Left hindlimb (tissue), 1 donor: ENCODE measurements at places on chromosomes 13 and 19.

GRCh38 chr13:114081761-114082681 lies 50.4 kb downstream of the RASA3 start:
- DNase-seq = peak; percentile 27

DNA sequence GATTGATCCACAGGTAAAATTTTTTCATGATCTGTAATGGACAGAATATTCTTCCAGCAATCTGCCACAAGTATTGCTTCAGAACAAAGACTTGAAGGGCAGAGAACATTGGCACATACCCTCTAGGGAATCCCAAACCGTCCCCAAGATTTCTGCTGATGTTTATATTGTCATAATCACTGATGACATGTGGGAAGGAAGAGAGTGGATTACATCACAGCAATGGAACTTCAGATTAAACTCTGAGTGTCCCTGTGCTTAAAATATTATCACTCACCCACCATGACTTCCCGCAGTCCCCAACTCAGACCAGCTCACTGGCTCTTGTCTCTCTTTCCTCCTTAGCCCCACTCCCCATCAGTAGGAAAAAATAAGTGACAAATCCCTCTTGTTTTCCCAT lies 8.5 kb upstream of the TPT1 start:
- no peak for DNase-seq

GRCh38 chr13:75153386-75153785 lies 328.6 kb downstream of the TBC1D4 start:
- no peak for DNase-seq

DNA sequence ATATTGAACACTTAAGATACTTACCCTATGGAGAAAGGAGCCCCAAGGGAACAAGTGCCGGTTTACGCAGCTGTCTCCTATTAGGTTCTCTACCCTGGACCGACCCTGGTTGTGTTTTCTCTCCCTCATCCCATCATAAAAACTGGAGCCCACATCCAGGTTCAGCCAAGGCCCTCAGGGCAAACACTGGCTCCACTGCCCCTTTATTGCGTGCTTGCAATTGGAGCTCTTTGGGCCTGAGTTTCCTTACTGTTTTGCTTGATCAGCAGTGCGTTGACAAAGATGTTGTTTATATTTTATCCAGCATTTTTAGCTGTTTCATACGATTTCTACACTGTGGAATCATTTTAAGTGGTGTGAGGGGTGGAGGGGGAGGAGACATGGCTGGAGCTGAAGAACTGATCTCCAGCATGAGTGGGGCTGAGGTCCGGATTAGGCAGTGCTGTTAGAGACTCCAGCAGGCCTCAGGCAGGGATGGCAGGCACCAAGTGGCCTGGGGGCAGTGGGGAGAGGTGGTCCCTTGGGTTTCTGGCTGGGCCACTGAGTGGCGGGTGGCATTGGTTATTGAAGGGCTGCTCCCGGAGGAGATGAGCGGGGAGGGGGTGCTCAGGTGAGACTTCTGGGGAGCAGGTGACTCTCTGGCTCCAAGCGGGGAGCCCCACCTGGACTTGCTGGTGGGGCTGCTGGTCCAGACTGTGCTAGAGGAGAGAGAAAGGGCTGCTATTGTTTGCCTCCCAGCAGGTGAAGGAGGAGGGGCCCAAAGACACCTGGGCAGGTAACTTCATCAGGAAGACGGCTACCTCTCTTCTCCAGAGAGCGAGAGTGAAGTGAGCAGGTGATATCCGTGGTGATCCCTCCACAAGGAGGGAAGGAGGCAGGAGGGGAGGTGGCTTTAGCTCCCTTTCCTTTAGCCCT lies 62.4 kb upstream of the RNF113B start:
- DNase-seq = no peak

GRCh38 chr13:59842507-59842906 lies 321.2 kb downstream of the DIAPH3 start:
- DNase-seq = no peak

DNA sequence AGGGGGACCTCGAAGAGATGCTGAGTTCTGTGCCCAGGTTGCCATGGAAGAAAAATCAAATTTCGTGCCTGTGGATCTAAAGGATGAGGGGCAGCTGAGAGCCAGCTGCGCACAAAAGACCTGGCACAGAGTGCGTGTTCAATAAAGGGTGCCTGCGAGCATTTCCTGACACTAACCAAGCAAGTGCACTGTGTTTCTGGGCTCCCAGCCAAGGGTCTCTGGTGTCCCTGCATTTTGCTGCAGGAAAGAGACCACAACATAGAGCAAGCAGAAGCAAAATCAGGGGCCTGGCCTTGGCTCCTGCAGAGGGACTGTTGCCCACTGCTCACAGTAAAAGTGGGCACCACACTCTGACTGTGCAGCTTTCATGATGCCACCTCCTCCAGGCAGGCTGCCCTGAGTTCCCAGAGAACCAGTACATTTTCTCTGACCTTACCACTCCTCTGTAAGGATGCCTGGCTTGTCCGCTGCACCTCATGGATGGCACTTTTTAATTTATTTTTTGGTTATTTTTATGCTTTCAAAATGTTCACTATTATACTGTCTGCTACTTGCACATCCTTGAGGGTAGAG lies 70.8 kb upstream of the GPR12 start:
- no peak for DNase-seq

DNA sequence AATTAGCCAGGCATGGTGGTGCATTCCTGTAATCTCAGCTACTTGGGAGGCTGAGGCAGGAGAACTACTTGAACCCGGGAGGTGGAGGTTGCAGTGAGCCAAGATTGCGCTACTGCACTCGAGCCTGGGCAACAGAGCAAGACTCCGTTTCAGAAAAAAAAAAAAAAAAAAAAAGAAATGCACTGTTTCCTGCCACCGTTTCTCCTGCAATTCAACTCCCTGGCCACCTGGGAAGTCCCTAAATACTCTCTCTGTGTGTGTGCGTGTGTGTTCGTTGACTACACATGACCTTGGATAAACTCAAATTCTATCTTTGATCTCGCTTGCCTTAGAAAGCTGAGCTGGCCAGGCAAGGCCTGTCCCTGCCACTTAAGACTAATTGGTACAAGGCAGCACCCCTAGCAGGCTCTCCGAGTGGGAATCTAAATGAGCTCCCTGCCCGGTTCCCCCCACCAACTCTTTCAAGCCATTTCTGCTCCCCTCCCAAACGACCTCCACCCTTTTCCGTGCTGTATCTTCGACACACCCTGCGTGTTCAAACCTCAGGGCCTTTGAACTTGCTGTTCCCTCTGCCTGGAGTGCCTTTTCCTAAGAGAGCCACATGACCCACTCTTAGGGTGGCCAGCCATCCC lies 5.2 kb upstream of the BCAT2 start:
- DNase-seq = no peak

DNA sequence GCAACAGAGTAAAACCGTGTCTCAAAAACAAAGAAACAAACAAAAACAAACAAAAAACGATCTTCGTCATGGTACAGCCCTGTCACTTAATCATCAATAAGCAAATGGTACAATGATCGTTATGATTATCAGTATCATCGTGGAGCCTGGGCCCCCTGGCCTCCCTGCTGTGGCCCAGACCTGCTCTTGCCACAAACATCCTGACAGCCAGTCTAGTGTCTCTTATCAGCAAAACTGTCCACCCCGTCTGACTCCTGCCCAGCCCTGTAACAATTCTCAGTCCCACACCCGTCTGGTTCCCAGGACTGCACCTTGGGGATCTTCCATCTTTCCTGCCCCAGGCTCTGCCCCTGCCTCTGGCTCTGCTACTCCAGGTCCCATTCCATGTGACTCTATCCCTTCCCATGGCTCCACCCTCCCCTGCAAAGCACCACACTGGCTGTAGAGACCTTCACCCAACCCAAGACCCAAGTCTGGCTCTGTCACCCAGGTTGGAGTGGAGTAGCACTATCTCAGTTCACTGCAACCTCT lies 5.7 kb downstream of the ZNF653 start:
- DNase-seq = no peak

DNA sequence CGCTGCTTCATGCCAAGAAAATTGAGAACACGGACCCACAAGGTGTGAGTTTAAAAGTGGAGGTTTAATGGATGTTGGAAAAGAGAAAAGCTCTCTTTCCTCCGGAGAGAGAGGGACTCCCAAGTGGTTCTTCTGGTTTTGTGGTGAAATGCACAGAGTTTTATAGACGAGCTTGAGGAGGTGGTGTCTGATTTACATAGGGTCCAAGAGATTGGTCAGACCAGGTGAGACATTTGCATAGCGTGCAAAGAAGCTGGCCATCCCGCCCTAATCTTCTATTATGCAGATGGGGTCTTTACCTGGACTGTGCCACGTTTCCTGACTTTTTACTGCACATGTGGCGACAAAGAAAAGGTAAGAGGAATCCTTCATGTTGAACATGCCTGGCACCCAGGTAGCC lies 236.4 kb upstream of the PCDH9 start:
- DNase-seq = no peak

DNA sequence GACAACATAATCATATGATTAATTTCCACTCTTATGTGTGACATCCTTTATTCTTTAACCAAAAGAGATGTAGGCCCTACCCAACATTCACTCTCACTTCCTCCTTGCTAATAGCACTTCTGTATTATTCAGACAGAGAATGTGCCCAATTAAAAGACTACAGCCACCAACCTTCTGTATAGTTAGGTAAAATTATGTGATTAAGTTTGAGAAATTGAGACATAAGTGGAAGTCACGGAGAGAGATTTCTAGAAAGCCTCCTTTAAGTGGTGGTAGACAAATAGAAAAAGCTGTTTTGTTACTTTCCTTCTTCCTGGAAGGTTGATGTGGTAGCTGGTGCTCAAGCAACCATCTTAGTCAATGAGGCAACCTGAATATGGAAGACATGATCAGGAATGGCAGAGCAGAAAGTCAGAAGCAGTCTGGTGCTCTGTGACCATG lies 14.8 kb downstream of the EPSTI1 start:
- DNase-seq = no peak

- no peak for DNase-seq
These were observed 4.1 kb downstream of the FPR2 start for GRCh38 chr19:51765086-51765485.

- DNase-seq = no peak
These were observed 21.7 kb downstream of the PRKCSH start for GRCh38 chr19:11457115-11457514.

- no peak for DNase-seq
These were observed 38.9 kb upstream of the KATNAL1 start for GRCh38 chr13:30346153-30346788.
